ENCODE measurements at places on chromosomes 2 and 18.

GRCh38 chr2:122481717-122482116 is 726.3 kb downstream of the TSN start:
- DNase-seq, result no peak

GRCh38 chr2:12539776-12540562 is 176.8 kb upstream of the TRIB2 start:
- DNase-seq, result no peak

GRCh38 chr2:9972621-9973479 is 21.4 kb downstream of the GRHL1 start:
- no peak for DNase-seq

- no peak for DNase-seq
These were observed 24.8 kb upstream of the GBX2 start for GRCh38 chr2:236193026-236193425.

Measured in hepatocyte (in vitro differentiated cells).